Activated T-cell treated with anti-CD3 and anti-CD28 coated beads, Interleukin-2, amount 50 U/mL, for 24 hours (primary cell): ENCODE measurements at places on chromosomes 3 and 15.

DNA sequence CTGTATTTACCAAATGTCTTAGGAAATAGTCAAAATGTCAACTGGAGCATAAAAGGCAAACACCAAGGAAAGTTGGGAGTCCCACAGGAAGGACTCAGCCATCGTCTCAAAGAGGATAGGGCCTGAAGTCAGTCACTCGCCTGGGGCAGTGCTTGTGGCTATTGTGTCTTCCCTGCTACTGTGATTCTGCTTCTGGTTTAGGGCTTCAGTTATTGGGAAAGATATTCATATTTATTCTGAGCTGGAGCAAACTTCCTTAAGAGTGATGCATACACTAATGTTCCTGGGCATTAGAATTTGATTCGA lies 118.1 kb downstream of the EDEM1 start:
- no peaks in the 10 kb centered on the region for H3K36me3 ChIP-seq
- no peak overlapping the region for H3K27ac ChIP-seq
- DNase-seq = no peak
- H3K4me3 ChIP-seq = no peak overlapping the region
- H3K27me3 ChIP-seq = no peaks in the 10 kb centered on the region

DNA sequence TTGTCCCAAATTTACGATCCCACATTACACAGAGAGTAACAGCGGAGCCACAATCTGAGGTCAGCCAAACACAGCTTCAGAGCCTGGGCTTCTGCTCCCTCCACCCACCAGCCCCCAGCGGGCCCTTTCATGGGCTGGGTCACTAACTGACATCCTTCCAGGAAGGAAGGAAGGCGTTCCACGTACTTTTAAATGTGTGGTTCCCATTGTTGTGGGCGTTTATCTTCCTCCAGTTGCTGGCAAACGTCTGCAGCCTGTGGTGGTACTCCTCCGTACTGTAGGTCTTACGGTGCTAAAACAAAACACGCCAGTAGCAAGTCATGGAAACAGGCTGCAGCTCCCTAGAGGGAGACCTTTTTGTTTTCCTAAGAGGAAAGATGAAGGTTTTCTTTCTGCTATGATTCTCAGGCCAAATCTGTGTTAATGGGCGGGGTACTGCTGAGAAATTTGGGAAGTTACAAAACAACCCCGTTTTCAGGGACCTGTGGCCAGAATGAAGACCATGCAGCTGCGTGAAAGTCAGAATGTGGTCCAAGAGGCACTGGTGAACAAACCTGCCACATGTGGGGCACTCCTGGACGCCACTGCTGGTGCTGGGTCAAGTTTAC lies 7.6 kb downstream of the CTSH start:
- peaks cover 24% of the 10 kb centered on the region for H3K4me1 ChIP-seq
- no peak for DNase-seq
- peaks cover 7% of the 10 kb centered on the region for H3K27me3 ChIP-seq
- H3K27ac ChIP-seq = peak overlapping the region; percentile 61
- peak overlapping the region; percentile 10 for H3K4me3 ChIP-seq

- no peaks in the 10 kb centered on the region for H3K27me3 ChIP-seq
- H3K36me3 ChIP-seq = peaks cover 67% of the 10 kb centered on the region
- DNase-seq = no peak
- H3K4me1 ChIP-seq = peaks cover 3% of the 10 kb centered on the region
- H3K4me3 ChIP-seq = no peak overlapping the region
- H3K27ac ChIP-seq = no peak overlapping the region
Observed at GRCh38 chr3:149832086-149832485, 19.1 kb downstream of the RNF13 start.

GRCh38 chr3:49120096-49120437 lies 556 bp downstream of the USP19 start:
- peak overlapping the region; percentile 93 for H3K27ac ChIP-seq
- no peaks in the 10 kb centered on the region for H3K27me3 ChIP-seq
- peaks cover 29% of the 10 kb centered on the region for H3K4me1 ChIP-seq
- peaks cover 46% of the 10 kb centered on the region for H3K36me3 ChIP-seq
- no peak for DNase-seq

DNA sequence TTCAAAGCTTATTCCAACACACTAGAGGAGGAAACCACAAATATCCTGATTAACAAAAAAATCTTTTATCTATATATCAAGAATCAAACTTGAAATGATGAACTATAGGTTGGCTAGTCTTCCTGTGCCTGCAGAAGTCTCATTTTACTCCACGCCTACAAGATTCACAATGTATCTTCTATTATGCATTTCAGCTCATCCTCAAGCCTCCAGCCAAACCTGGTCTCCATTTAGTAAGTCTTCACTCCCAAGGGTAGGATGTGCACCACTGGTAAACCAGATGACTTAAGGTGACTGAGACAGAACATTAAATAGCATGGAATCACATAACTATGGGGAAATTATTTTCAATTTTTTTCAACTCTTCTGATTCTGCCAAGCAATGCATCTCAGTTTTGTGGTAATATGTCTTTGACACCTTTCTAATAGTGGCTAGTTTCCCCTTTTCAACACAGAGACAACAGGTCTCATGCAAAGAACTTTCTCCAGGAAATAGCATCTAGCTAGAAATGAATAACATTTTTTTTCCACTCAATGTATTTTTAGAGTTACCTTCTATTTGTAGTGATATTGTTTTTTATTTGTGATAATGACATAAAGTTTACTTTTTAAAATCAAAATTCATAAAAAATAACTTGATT lies 166.9 kb downstream of the TNIK start:
- H3K4me3 ChIP-seq = no peak overlapping the region
- peaks cover 2% of the 10 kb centered on the region for H3K36me3 ChIP-seq
- H3K4me1 ChIP-seq = peaks cover 67% of the 10 kb centered on the region
- DNase-seq = no peak
- H3K27me3 ChIP-seq = no peaks in the 10 kb centered on the region

GRCh38 chr3:31431321-31431720 lies 101.4 kb upstream of the STT3B start:
- no peak overlapping the region for H3K4me3 ChIP-seq
- peaks cover 3% of the 10 kb centered on the region for H3K4me1 ChIP-seq
- no peaks in the 10 kb centered on the region for H3K27me3 ChIP-seq
- no peak overlapping the region for H3K27ac ChIP-seq
- no peak for DNase-seq

DNA sequence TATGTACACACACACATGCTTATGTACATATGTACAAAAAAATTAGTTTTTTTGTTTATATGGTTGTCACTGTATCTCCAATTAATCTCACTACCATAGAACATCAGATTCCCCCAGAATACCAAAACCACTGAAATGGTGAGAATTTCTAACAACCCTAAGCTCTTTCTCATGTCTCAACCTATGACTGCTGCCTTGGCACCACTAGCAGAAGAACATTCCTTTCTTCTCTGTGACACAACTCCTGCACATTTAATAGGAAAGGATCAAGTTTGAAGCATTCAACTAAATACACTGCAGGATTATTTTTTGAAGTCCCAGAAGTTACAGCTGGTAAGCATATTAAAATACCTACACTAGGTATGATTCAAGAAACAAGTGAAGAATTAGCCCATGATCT lies 109.6 kb downstream of the FAM174B start:
- DNase-seq = no peak
- peaks cover 64% of the 10 kb centered on the region for H3K27me3 ChIP-seq
- no peaks in the 10 kb centered on the region for H3K36me3 ChIP-seq
- H3K4me1 ChIP-seq = no peaks in the 10 kb centered on the region

DNA sequence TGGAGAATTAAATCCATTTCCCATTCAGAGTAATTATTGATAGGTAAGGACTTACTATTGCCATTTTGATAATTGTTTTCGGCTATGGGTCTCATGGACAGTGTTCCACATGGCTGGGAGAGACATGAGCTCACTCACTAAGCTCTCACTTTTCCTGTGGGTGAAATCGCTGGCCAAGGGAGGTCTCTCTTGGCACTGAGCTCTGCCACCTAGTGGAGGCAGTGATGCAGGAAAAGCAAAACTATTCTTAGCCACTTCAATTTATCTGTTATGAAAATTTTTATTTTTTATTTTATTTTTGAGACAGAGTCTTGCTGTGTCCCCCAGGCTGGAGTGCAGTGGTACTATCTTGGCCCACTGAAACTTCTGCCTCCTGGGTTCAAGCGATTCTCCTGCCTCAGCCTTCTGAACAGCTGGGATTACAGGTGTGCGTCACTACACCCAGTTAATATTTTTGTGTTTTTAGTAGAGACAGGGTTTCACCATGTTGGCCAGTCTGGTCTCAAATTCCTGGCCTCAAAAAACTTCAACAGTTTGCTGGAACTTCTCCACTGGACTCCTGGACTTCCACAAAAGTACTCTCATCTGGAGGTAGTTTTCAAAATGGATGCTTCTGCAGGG lies 4.7 kb upstream of the RNF13 start:
- DNase-seq = peak; percentile 55
- H3K27me3 ChIP-seq = peaks cover 18% of the 10 kb centered on the region
- H3K36me3 ChIP-seq = peaks cover 8% of the 10 kb centered on the region
- H3K27ac ChIP-seq = no peak overlapping the region
- H3K4me1 ChIP-seq = peaks cover 14% of the 10 kb centered on the region

DNA sequence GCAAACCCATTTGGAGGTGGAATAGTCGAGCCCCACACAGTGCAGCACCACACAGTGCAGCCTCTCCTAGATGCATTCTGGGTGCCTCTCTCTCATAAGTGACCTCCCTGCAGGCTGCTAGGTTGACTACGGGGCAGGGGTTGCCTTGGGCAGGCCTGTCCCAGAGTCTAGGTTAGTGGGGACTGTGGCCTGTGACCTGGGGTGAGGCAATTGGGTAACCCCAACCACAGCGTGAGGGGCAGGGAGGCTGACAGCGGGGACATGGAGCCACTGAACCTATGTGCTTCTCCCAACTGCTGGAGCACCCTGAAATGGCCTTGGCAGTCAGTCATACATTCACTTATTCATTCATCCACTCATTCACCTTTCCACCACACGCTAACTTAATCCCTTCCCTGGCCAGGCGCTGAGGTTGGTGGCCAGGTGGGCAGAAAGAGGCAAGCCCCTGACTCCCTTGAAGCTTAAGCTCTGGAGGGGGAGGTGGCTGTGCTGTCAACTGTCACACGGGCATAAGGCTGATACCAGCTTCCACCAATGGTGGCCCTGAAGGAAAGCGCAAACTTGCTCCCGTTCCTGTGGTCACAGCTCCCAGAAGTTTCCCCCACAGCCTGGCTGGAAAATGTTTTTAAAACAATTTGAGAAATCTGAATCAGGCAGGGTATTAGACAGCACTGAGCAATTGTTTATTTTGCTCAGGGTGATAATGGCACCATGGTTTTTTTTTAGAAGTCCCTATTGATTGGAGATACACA lies 46.2 kb downstream of the WNT7A start:
- H3K27me3 ChIP-seq = no peaks in the 10 kb centered on the region
- no peaks in the 10 kb centered on the region for H3K36me3 ChIP-seq
- H3K4me1 ChIP-seq = peaks cover 2% of the 10 kb centered on the region
- DNase-seq = no peak
- no peak overlapping the region for H3K27ac ChIP-seq

GRCh38 chr3:195796795-195797194 lies 14.9 kb downstream of the MUC4 start:
- H3K4me3 ChIP-seq = no peak overlapping the region
- no peak overlapping the region for H3K27ac ChIP-seq
- H3K36me3 ChIP-seq = no peaks in the 10 kb centered on the region
- no peak for DNase-seq
- H3K4me1 ChIP-seq = peaks cover under 1% of the 10 kb centered on the region
- peaks cover 6% of the 10 kb centered on the region for H3K27me3 ChIP-seq

DNA sequence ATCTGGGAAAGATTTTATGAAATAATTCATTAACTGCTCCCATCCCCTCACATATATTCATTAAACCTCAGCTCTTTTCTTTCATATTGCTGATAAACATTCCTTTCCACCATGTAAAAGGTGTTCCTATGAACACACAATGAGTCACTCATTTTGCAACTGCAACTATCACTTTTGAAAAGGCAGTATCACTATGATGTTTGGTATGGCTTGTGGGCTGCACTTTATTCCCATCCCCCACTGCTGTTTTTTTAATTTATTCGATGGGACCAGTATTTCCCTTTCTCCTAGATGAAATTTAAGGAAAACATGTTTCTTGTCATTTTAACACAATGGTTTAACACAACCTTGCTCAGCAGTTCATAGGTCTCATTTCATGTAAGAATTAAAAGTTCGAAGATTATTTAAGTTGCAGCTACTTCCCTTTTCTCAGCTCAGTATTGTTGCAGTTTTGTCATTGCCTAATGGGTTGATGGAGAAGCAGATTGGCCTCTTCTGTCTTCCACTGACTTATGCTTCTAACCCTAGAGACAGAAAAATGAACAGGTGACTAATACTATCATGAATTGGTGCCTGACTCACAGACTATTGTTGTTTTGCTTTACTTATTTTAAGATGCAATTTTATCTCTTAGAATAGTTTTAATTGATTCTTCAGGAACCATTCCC lies 280.3 kb downstream of the ZPLD1 start:
- H3K4me3 ChIP-seq = no peak overlapping the region

DNA sequence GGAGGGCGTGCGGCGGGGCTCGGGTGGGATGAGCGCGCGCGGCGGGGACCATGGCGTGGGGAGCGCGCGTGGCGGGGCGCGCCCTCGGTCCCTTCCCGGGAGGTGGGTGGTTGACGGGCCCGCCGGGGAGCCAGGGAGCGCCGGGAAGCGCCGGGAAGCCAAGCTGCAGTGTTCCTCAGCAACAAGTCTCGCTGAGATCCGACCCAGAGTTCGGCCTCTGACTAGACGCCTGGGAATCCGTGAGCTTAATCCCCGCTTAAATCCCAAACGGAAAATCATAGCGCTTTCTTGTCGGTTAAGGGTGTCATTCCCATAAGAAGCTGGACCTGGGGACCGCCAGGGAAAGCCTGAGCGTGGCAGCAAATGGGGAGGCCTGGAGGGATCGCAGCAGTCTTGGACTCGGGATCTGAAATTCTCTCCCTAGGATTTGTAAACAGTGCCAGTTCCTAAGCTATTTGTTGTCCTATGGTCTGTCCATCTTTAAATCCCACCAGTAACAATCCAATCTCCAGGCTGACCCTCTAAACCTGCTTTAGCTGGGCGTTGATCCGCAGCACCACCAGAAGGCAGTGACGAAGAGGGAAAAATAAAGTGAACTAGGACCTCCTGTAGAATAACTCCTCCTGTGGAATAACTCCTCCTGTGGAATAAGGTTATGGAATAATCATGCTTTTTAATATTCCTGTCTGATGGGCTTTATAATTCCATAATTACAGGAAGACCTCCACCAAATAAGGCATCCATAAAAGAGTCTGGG lies 570 bp upstream of the NEDD4 start:
- no peak for DNase-seq
- H3K4me3 ChIP-seq = peak overlapping the region; percentile 90
- no peak overlapping the region for H3K27ac ChIP-seq
- peaks cover 29% of the 10 kb centered on the region for H3K4me1 ChIP-seq
- H3K36me3 ChIP-seq = peaks cover 8% of the 10 kb centered on the region
